ENCODE measurements at places on chromosomes 12 and 14.

GRCh38 chr12:39723831-39724230 is 104.2 kb upstream of the ABCD2 start:
- DNase-seq, result no peak

- DNase-seq, result no peak
These were observed at the start of gene GPR132 for GRCh38 chr14:105065280-105066228. Gene GPR132, minus strand, starts transcription at chr14:105065430. Its CDS starts 10,010 bp downstream, at chr14:105055420.

DNA sequence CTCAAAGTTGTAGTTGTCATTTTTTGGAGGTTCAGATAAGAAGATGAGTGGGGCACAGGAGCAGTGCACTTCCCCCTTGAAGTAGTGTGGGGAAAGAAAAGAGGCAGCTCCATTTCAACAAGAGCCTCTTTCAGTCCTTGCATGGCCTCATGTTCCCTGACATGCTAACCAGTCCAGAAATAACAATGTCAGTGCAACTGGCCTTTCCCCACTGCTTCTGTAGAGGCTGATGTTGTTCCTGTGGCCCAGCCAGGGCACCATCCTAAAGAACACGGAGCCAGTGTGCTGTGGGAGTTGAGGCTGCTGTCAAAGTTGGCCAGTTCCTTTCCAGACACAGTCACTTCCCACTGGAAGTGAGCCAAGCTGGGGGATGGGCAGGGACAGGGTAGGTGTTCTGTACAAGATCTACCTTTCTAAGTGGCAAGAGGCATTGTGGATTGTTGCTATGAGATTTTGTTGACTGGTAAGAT is 77.7 kb upstream of the SLC38A2 start:
- no peak for DNase-seq

DNA sequence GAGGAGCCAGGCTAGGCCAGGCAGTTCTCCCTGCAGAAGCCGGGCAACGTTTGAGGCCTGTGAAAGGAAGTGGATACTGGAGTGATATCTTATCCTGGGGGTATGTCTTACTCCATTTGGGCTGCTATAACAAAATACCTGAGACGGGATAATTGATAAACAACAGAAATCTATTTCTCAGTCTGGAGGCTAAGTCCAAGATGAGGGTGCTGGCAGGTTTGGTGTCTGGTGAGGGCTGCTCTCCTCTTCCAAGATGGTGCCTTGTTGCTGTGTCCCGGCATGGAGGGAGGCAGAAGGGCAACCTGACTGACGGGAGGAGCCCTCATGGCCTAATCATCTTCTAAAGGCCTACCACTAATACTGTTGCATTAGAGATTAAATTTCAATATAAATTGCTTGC is 15.7 kb upstream of the GALNT6 start:
- no peak for DNase-seq

DNA sequence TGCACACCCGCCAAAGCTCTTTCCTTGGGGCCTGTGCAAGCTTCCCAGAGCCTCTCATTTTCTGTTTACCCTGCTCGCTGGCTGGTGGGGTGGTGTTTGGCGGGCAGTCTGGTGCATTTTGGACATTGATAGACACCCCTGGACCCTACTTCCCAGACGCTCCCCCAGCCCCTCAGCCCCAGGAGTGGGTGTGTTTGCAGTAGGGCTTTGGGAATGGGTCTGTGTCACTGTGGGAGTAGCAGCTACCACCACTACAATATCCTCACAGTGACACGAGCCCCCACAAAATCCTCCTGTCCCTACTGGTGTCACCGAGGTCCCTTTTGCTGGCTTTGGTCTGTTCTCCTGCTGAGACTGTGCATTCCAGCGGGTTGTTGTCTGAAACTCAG is 371.3 kb downstream of the TMEM121 start:
- no peak for DNase-seq

- no peak for DNase-seq
These were observed 5.6 kb upstream of the ADGRD1 start for GRCh38 chr12:130948136-130948535.

DNA sequence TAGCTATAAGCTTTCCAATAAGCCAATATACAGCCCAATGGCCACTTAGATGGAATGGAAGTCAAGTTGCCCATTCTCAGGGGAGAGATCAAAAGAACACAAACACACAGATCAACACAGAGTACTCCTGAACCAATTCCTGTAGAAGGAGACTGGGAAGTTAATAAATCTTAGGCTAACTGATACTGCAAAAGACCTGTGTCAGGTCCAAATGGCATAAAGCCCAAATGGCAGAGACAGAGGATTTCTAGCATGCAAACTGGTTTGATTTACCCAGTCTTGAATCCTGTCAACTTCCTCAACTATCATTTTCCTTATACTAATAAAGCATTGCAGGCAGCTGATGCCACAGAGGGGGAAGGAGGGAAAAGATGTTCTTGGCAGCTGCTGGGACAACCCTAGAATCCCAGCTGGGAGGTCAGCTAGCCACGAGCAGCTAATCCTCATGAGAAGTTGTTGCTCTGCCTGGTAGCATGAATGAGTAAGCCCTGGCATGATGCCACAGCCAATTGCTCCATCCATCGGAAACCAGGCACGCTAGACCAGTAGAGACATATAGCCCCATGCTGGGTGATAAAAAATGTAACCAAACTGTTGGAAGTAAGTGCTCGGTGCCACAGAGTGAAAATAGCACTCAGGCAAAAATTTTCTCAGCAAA is 26.2 kb downstream of the ANG start:
- DNase-seq, result no peak

- DNase-seq, result no peak
These were observed 113.0 kb downstream of the GLT1D1 start for GRCh38 chr12:128966203-128966810.

DNA sequence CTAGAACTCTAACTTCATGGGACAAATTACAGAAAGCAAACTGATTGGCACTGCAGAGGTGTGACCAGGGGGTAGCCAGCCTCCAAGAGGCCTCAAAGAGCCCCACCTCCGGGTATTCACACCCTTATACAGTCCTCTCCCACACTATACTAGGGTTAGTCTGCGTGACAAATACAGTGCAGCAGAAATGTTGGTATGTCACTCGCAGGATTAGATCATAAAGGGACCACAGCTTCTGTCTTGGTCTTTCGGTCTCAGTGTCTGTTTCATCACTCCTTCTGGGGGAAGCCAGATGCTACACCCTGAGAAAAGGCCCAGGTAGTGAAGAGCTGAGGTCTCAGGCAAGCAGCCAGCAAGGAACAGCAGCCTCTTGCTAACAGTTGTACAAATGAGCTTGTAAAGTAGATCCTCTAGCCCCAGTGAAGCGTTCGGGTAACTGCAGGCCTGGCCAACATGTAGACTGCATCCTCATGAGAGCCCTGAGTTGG is 68.9 kb upstream of the SAV1 start:
- no peak for DNase-seq

DNA sequence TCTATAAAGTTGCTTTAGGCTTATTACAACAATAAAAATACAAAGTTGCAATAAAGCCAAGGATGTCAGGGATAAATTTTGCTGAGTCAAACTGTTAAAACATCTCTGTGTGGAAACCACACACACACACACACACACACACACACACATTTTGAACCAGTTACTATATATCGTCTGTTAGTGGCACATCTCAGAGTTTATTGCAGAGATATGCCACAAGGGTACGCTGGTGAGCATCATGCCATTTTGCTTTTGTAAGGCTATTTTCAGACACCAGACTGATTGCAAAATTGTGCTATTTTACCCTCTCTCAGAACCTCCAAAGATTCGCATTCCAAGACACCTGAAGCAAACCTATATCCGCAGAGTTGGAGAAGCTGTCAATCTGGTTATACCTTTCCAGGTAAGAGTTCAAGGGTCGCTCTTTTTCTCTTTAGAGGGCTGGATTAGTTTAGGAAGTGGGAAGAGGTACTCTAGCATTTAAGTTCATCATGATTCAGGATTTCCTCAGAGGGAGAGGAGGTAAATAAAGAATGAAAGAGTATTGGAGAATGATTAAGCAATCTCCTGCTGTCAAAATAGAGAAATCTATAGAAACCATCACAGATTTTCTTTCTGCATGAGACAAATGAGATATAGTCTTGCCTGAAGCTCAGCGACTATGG is 27.3 kb upstream of the CHPT1 start:
- DNase-seq, result peak; percentile 61

DNA sequence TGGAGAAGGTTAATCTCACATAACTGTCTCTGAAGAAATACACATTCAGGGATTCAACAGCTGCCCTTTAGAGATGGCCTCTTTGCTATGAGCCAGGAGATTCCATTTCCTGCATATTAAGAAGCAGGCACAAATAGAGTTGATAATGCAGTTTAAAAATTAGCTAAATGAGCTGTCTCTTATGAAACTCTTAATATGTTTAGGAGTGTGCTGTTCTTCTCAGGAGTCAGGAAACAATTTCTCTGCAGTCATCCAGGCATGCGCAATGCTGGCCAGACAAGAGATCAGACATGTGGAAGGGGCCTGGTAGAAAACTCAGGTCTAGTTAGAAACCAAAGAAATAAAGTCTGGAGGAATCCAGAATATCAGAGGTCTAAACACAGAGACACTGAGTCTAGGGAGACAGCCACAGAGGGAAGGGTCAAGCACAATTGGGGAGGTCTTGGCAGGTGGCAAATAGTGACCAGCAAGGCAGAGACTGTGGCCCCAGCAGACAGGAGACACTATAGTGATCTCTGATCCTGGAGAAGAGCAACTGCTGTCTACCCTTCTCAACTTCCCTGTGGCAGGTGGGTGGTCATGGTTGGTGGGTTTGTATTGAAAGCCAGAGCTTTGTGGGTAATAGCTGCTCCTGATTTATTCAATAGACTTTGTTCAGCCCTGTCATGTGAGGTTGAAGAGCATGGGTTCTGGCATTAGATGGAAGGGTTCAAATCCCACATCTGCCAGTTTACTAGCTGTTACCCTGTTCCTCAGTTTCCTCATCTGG is 185.8 kb upstream of the RMST start:
- no peak for DNase-seq

- DNase-seq, result no peak
These were observed 63.3 kb downstream of the DUSP6 start for GRCh38 chr12:89288959-89289358.

DNA sequence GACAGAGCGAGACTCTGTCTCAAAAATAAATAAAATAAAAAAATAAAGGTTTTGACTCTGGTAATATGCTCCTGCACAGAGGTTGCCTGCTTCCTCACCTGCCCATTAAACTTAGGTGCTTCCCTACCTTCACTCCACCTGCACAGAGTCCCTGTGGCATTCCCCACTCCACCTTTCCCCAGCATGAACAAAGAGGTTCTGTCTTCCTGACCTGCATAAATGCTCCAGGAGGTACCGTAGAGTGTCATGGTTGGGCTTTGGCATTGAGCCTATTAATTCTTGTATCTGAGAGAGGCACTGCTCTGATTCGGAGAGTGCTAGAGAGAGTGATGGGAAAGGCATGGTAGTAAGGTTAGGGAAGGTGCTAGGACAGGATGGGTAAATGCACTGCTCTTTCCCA is 6.3 kb downstream of the ARHGAP9 start:
- DNase-seq, result no peak

DNA sequence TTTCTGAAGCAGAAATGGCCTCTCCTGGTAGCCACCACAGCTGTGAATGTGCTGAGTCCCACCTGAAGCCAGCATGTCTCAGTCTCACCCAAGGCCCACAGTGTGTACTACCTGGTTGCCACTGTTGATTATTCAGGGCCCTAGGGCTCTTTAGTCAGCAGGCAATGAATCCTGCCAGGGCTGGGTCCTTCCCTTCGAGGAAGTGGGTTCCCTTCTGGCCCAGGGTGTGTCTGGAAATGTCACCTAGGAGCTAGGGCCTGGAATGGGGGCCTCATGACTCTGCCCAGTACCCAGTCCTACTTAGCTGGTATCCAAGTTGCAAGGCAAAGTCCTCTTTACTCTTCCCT is 207.4 kb downstream of the SYNE2 start:
- DNase-seq, result no peak

DNA sequence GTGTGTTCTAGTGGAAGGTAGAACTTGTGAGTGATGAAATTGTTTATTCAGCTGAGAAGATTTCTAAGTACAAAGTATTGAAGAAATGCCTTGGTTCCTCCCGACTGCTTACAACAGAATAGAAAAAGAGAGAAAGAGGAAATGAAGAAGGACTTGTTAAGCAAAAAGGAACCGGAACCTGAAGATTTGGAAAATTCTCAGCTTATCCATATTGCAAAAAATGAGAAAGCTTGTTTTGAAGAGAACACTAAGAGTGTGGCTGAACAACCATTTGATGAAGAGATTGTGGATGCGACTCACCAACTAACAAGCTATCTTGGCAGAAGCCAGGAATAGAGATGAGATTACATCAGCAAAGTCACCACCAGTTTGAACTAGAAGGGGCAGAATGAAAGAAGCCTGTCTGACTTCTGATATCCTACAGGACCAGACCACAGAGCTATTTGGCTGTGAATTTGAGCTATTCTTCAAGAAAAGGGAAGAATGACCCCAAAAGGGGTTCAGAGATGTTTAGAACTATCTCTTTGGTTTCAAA is 15.1 kb downstream of the NDUFA9 start:
- DNase-seq, result peak; percentile 86

- DNase-seq, result no peak
These were observed 32.8 kb downstream of the SIX1 start for GRCh38 chr14:60616461-60616959.

GRCh38 chr12:29187756-29188155 is 38.7 kb downstream of the FAR2 start:
- DNase-seq, result no peak

- DNase-seq, result no peak
These were observed 25.2 kb downstream of the SLC25A47 start for GRCh38 chr14:100348253-100348729.

DNA sequence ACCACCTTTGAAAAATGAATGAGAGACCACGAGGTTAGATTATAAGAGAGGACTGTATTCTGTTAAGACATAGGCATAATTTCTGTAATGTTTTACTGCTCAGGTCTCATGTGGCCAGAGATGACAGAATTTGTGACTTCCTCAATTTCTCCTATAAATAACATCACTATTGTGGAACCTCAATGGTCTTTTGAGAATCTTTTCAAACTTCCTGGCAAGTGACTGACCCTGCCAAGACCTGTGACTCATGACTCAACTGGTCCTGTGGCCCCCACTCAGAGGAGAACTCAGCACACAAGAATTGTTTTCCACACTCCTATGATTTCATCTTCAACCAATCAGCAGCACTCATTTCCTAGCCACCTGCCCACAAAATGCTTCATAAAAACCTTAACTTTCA is 508.2 kb upstream of the ATP2B1 start:
- DNase-seq, result no peak

DNA sequence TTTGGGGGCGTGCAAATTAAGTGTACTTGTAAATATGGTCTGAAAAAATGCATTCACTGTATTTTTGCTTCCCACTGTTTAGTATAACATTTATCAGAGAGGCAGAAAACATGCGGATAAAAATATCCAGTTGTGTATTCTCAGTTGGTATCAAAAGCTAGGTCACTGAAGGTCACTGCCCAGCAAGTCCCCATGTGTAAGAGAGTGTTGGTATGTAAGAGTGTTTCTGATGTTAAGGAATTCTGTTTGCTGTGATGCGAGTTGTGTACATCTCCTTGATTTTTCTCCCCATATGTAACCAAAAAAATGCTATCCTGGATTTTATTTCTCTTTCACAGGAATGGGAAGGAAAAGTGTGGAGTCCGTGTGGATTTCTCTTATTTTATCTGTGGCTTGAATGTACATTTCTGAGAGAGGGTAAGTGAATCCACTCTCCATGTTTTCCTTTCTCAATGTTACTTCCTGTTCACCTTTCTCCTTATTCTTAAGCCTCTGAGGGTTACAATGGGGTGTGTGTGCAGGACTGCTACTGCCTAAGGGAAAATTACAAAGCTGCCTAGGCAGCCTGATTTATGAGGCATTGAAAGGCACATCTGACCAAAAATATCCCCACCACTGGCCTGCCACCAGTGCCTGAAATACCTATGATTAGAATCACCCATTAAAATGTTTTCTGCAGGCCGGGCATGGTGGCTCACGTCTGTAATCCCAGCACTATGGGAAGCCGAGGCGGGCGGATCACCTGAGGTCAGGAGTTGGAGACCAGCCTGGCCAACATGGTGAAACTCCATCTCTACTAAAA is 97.9 kb upstream of the USP44 start:
- DNase-seq, result peak; percentile 93
